WTC11 (cell line): ENCODE measurements at places on chromosomes 16 and 17. TPM values are rescaled to one million over a fixed set of nuclear protein-coding genes. Genes with fewer than 3 reads are reported as not detected.
A peak's percentile ranks its signal among the peaks of the same experiment; 100 is the strongest.

- H3K27me3 ChIP-seq, result no peaks in the 10 kb centered on the region; the same call in 1 of the 2 replicates
- no peak overlapping the region; the same call in 1 of the 2 replicates for H3K27ac ChIP-seq
- no peak for DNase-seq
- H3K4me1 ChIP-seq, result no peaks in the 10 kb centered on the region
Observed at GRCh38 chr17:39352511-39352910, 48.9 kb downstream of the FBXL20 start.

DNA sequence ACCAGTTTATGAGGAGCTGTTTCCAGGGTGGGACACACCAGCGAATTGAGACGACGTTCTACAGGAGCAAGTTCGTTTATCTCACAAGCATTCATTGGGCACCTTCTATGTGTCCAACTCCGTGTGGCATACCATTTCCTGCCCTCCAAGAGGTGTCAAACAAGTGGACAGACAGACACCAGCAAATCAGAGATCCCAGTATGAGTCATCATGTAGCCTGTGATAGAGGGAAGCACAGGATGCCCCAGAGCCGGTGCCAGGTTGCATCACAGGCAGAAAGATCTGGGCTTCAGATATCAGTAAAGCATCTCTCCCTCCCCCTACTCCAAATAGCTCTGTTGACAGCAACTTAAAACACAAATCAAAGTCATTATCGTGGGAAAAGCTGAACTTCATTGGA, 31.8 kb upstream of the MAF start:
- peaks cover 2% of the 10 kb centered on the region; the same call in 1 of the 2 replicates for H3K27me3 ChIP-seq
- H3K36me3 ChIP-seq, result no peaks in the 10 kb centered on the region
- peaks cover 8% of the 10 kb centered on the region for H3K4me1 ChIP-seq
- no peak overlapping the region for H3K27ac ChIP-seq

GRCh38 chr16:57889522-57889921, 81.4 kb downstream of the CNGB1 start:
- H3K27ac ChIP-seq, result no peak overlapping the region
- no peaks in the 10 kb centered on the region for H3K36me3 ChIP-seq
- no peak overlapping the region for H3K4me3 ChIP-seq
- peaks cover 31% of the 10 kb centered on the region for H3K4me1 ChIP-seq
- peaks cover 12% of the 10 kb centered on the region for H3K27me3 ChIP-seq
- no peak for DNase-seq

DNA sequence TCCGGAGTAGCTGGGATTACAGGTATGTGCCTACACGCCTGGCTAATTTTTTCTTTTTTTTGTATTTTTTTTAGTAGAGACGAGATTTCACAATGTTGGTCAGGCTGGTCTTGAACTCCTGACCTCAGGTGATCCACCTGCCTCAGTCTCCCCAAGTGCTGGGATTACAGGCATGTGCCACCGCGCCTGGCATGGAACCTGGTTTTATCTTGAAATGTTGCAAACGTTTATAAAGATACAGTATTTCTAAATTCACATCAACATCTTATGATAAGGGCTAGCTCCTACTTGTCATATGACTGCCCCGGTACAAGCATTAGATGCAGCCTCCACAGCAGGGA, 1.5 kb upstream of the IST1 start:
- peak overlapping the region; percentile 97 for H3K27ac ChIP-seq
- peaks cover 8% of the 10 kb centered on the region; the same call in 1 of the 2 replicates for H3K36me3 ChIP-seq
- peaks cover 17% of the 10 kb centered on the region for H3K4me1 ChIP-seq
- no peaks in the 10 kb centered on the region for H3K27me3 ChIP-seq
- DNase-seq, result no peak

Gene CAPNS2
- 0.28 TPM in 1 of 3 replicates, not detected in the others for total RNA-seq

Gene GABARAP
- 228 to 247 TPM (median 238 TPM) in 3 replicates for total RNA-seq

Gene NXN
- 96.8 to 100 TPM (median 98.7 TPM) in 3 replicates for total RNA-seq

Gene FOXF1
- 0.09 to 0.14 TPM in 2 of 3 replicates, not detected in the other for total RNA-seq

Gene CLEC10A
- 0.18 TPM in 1 of 3 replicates, not detected in the others for total RNA-seq

Gene CSH2
- total RNA-seq, result not detected in 3 replicates
